ENCODE measurements at places on chromosomes 16 and 17.

GRCh38 chr16:74321356-74321755, 24.7 kb downstream of the PSMD7 start:
- no peak for DNase-seq

DNA sequence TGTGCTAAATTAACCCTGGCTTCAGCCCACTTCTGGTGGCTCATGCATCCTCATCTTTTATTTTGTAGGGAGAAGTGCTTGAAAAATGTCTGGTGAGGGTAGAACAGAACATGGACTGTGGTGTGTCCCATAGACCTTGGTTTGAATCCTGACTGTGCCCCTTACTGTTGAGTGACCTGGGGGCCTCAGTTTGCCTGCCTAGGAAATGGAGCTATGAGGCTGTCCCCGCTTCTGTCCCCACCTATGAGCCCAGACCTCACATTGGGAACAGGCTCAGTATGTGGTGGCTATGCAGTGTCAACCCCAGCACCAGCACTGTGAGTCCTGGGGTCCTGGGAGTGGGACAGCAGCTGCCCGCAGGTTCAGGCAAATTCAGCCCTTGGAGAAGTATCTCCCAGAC, 186.3 kb upstream of the GSE1 start:
- DNase-seq, result no peak

DNA sequence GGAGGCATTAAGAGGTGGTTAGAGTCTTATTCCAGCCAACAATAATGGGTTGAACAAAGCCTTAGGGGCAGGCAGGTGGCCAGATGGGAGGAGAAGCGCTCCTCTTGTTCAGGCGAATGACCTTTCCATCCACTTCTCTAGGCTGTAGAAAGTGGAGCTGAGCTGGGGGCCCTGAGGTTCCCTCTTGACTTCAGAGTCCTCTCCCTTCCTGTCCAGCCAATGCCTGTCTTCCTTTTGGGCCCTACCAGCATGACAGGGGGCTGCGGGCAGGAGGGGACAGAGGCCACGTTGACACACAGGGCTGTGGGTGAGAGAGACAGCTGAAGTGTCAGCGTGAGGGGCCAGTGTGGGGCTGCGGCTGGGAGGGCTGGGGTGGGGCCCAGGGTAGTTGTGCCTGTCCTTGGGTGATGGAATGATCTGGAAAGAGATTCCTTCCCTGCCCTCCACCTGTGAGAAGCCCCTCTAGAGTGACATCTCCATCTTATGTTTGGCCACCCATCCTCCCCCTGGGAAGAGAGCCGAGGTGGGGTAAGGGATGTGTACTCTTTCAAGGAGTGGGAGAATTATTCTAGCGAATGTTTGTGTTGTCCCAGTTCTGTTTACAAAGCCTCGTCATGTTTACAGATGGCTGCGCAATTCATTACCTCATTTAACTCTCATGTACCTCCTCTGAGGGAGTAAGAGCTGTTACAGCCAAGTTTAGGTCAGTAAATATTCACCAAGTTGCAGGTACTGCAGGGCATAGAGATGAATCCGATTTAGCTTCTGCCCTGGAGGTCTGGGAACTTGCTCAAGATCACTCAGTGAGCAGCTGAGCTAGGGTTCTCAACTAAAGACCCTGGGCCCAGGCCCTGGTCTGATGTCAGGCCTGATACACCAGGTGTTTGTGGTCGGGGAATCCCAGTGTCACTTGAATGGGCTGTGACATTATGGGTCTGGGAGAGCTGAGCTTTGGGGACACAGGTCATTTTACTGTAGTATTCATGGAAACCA, 3.3 kb downstream of the ERBB2 start:
- peak; percentile 81 for DNase-seq

- DNase-seq, result no peak
These were observed 7.3 kb upstream of the SREBF1 start for GRCh38 chr17:17844079-17844478.

DNA sequence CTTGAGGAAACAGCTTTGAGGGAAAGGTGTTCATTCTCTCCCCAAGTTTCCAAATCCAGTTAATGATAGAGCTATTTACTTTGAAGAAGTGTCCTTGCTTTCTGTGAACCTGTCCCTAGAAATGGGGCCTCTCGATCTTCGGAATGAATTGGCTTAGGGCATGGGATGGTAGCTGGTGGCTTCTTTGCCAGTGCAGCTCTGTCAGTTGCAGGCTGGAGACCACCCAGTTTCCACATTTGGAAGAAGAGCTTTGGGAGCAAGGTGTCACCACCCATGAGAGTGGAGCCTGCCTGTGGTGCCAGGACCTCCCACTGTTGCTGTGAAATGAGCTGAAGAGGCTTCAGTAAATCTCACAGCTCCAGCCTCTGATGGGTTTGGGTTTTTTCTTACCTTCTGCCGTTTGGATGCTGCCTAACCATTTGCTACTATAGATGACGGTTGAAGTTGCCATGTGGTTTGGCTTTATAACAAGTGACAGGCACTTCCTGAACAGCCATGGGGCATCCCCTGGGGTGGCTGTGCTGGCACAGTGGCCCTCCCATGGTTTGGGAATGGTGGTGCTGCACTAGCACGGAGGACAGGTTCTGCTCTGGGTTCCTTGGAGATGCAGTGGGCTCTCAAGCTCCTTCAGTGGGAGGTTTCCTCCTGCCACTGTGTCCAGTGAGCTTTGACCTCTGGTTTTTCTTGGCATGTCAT, 19.5 kb upstream of the SLC5A10 start:
- DNase-seq, result peak; percentile 26

DNA sequence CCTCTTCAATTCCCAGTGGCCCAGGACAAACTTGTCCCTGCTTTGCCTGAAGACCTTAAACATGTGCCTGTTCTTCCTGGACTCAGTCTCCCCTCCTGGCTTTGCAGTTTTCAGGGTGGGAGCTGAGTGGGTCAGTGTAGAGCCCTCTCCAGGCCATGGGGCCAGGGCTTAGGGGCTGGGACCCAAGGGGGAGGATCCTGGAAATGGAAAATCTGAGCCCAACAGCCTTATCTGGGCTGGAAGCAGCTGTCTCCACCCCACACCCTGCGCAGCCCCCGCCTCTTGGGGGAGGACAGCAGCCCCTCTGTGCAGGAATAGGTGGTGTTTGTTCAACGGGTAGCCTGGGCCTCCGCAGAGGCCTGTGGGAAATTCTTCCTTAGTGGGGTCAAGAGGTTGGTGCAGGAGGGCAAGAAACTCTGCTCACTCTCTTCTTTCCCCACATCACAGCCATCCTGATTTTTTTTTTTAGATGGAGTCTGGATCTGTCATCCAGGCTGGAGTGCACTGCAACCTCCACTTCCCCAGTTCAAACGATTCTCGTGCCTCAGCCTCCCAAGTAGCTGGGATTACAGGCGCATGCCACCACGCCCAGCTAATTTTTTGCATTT, 6.8 kb upstream of the SMTNL2 start:
- DNase-seq, result no peak

- no peak for DNase-seq
These were observed 306.9 kb upstream of the CA10 start for GRCh38 chr17:52465407-52465806.

GRCh38 chr16:20696618-20697017, 862 bp downstream of the ACSM1 start:
- no peak for DNase-seq

GRCh38 chr17:56786989-56787482, 46.7 kb downstream of the C17orf67 start:
- no peak for DNase-seq

DNA sequence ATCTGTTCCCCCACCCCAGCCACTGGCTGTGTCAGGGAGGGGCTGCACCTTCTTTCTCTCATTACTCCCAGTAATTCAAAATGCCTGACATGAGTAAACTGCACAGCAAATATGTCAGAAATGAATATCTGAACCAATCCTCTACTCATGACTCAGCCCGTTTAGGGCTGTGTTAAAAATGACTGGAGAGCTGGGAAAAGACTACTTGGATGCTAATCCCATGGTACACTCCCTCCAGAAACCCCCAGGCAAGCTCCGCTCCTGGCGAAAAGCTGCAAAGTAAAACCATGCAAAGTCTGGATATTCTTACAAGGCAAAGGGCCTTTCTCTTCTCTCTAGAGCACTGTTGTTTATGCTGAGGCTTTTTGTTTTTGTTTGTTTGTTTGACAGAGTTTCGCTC, 448.1 kb upstream of the DYNLRB2 start:
- no peak for DNase-seq

DNA sequence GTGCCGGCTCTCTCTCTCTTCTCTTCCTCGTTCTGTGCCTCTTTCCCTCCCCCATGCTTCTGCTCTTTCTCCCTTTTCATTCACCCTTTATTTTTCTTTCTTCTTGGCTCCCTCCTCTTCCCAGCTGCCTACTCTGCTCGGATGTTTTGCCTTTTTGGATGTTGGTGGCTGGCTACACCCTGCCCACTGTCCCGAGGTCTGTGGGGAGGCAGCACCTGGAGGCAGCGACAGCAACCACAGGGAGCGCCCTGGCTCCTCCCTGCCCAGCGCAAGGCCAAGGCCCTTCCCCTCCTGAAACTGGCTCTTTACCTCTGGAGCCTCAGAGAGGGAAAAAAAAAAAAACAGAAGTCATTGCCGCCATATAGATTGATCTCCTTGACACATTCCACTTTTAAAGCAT, 20.0 kb downstream of the CLUAP1 start:
- DNase-seq, result no peak

DNA sequence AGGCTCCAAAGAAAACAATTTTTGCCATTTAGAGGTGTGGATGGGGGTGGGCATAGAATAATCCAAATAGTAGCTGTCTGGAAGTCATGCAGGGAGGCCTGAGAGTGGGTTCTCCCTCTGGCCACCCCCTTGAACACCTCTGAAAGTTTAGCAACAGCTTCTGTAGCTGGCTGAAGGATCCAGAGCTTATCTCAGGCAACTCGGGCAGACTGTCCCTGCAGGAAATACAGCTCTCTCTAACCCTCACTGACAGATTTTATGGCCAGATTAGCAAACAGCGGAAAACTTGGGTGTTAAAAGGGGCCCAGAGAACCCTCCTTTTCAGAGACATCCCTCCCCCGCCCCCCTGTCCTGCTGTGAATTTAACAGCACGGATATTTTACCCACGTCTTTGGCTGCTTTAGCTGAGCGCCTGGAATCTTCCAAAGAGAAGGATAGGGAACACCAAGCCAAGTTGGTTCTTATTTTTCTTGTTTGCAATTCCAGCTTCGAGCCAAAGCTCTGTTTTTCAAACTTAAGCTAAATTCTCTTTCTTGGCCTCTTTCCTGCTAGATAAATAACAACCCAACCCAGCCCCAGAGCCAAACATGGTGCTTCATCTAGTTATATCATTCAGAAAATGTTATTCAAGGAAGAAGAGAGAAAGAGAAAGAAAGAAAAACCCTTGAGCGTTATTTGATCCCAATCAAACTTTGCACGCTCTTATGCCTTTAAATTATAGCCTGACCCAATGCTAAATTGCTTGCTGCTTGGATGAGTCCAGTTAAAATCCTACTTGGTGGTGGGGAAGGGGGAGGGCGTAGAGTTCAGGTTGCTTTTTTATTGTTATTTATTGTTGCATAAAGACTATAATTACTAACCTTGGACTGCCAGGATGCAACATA, 2.3 kb upstream of the HOXB2 start:
- DNase-seq, result no peak

- no peak for DNase-seq
These were observed 1.0 kb downstream of the CSNK2A2 start for GRCh38 chr16:58196898-58197313.

- DNase-seq, result peak; percentile 61
These were observed 3.7 kb upstream of the HSD17B2 start for GRCh38 chr16:82031116-82032084.

- no peak for DNase-seq
These were observed 3.9 kb upstream of the SMPD3 start for GRCh38 chr16:68452176-68452575.

DNA sequence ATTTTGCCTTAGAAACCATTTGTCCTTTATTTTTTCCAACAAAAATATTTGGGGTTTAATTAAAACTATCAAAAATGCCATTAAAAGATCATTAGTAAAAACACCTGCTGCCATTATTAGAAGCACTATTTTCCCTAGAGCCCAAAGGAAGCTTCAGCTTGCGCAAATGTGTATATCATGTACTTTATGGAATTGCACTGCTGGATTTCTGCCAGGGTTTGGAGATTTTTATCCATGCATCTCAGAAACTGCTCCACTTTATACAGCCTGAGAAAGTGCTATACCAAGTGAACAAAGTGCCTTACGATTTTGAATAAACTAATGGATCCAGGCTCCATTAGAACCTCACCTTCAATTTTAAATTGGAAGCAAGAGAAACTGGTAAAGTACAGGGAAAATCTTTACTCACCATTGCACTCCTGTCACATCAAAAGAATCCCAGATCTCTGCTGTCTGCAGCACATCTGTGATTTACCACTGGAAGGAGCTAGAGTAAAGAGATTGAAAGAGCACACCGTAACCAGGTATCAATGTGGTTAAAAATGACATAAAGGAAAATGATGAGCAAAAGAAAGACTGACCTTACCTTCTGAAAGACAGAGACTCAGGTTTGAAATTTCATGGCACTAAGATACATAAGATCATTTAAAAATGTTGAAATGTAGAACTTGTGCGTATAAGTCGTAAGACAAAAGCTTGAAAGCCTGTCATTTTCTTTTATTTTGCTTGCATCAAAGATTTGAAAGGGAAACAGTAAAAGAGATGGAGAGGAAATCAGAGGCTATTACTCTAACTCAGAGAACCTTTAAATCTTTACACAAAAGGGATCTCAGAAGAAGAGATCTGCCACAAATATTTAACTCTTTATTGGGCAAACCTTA, 678.1 kb upstream of the GOT2 start:
- DNase-seq, result no peak

DNA sequence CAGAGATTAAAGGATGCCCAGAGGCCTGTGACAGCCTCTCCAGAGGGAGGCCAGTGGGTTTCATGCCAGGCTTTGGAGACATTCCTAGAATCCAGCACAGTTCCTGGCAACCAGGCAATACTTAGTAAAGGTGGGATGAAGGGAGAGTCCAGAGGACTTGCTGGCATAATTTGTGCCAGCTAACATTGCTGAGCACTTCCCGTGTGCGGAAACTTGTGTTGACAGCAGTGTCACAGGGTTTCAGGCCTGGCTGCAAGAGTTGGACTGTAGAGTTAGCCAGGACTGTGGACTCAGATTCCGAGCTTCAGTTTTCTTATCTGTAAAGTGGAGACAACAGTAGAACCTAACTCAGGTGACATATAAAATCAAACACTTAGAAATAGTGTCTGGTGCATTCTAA, 141.7 kb downstream of the SALL1 start:
- DNase-seq, result no peak

- DNase-seq, result peak; percentile 67
These were observed 407 bp downstream of the MCRIP1 start for GRCh38 chr17:81832608-81833159.

DNA sequence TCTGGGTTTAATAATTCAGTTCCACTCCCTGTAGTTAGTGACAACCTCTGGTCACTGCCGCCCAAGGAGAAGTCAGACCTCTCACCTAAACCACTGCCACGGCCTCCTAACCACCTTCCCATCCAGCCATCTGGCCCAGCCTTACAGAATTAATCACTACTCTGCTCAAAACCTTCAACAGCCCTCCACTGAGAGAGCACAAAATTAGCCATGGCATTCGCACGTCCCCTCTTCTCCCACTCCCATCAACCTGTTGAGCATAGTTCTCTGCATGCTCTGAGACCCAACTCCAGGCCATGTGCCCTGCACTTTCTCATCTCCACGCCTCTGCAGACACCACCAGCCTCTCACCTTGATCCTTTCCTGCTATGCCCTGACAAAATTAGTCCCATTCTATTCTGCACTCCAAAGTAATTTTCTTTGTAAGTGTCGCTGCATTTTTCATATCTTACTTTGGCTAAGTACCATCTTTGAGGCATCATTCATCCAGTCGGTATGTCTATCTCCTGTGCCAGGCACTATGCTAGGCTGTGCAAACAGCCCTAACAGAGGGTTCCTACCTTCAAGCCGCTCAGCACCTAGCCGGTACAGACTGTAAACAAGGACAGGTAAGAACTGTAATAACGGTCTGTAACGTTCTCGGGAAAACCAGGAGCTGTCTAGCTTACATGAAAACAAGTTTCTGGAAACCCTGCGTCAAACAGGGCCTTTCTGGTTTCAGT, 963 bp downstream of the COPRS start:
- no peak for DNase-seq
